ENCODE measurements at places on chromosomes 13 and 19.

DNA sequence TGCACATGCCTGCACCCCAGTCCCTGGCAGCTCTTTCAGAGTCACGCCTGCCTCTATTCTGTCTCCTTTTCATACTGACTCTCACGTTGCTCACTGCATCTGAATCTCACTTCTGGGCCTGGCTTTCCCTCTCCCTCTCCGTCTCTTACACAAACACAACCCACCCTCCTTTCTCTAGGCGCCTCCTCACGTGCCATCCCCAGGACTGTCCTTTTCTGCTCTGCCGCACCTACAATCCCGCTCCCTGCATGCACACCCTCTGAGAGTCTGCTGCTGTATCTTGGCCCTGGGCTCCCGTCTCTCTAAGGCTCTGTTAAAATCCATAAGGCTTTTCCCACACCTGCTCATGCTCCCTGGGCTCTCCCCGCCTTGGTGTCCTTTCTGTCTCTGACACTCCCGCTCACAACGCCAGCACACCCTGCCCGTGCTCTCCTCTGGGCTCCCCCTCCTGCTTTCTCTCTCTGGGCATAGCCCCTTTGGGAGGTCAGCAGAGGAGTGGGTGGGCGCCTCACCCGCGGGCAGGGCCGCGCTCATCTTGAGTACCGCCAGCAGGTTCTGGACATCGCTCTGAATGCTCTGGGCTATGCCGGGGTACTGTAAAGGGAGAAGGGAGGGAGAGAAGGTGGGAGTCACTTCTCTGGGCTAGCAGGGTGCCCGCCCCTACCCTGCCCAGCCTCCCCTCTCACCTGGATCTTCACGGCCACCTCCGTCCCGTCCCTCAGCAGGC lies 12.7 kb upstream of the NUMBL start:
- no peak for DNase-seq

GRCh38 chr13:113220877-113221276 lies 11.5 kb downstream of the CUL4A start:
- no peak for DNase-seq

GRCh38 chr19:8034178-8034525 lies 18.4 kb upstream of the CCL25 start:
- no peak for DNase-seq

DNA sequence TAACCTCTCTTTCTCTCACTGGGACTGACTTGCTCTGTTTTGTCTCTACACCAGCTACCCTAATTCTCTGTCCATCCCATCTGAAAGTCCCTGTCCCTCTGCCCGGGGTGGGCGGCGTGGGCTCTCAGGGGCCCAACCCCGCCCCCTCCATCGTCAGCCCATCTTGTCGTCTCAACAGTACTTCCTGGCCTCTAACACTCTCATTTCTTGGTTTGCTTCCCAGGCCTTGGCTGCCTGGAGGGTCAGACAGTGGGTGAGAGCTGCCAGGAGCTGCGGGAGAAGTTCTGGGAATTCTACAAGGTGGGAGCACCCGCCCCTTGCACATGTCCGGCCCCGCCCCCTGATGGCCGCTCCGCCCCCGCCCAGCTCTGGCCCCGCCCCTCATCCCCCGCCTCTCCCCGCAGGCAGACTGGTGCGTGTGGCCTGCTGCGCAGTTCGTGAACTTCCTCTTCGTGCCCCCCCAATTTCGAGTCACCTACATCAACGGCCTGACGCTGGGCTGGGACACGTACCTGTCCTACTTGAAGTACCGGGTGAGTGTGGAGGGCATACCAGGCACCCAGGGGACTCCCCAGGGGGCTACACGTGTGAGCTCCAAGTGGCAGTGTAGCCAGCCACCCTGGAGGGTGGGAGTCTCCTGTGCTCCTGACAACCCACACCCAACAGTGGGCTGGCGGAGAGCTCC lies 1.7 kb downstream of the MPV17L2 start:
- no peak for DNase-seq

DNA sequence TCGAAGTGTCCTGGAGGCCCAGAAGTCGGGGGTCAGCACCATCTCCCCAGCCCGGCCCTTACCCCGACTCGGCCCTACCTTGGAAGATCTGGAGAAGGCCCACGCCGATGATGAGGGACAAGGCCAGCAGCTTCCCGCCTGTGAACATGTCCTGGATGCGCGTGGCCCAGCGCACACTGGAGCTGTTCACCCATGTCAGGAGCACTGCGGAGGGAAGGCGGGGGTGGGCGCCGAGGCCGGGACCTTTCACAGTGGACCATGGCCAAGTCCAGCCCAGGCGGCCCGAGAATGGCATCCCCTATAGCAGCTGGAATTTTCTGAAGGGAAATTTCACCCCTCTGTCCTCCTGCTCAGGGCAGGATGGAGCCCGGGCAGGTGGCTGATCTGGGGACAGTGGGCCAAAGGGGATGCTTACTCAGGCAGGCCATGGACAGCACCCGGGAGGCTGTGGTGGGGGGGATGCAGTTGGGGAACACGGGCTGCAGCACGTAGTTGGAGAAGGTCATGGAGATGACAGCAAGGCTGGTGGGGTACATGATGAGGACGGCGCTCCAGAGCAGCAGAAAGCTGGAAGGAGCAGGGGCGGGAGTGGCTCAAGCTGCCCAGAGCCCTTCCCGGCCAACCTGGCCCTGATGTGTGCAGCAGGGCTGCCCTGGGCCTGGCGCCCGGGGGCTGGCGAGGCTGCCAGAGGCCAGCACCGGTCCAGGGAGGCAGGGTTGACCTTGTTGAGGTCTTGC lies 13.0 kb downstream of the SLC7A10 start:
- DNase-seq, result no peak

GRCh38 chr19:32012886-32013631 lies 332.4 kb upstream of the ZNF507 start:
- DNase-seq, result no peak

GRCh38 chr13:43861863-43862262 lies 17.7 kb downstream of the CCDC122 start:
- no peak for DNase-seq

DNA sequence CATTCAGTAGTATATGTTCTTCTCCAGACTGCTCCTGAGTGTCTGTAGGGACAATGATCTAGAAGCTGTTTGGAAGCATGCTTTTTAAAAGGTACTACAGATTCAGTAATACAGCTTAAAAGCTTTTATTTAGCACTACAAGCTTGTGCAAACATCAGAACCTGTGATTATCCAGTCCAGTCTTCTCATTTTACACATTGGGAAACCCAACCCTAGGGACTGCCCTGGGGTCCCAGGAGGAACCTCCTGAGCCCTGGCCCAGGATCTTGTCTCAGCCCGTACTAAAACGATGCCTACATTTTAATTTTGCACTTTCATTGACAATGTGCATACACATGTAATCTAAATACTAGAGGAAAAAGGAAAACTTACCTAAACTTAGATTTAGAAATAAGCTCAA lies 12.5 kb downstream of the DOCK9 start:
- DNase-seq, result no peak

GRCh38 chr19:31378404-31378803 lies 29.2 kb upstream of the TSHZ3 start:
- DNase-seq, result no peak

- no peak for DNase-seq
These were observed 25.6 kb downstream of the UBXN6 start for GRCh38 chr19:4431808-4432674.

DNA sequence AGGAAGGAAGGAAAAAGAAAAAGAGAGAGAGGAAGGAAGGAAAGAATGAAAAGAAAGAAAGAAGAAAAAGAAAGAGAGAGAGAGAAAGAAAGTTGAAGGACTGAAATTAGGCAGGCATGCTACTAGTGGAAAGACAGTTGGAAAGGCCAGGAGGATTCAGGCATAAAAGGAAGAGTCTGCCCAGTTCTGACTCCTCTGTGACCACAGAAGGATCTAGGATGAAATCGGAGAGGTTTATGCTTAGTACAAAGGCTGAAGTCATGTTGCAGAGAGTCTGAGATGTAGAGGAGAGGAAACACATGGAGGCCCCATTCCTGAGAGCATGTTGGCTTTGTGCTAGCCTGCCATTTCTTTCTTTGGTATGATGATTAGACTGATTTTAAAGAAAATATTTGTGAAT lies 246.5 kb upstream of the ARGLU1 start:
- no peak for DNase-seq

GRCh38 chr13:95343944-95344343 lies 42.7 kb upstream of the ABCC4 start:
- no peak for DNase-seq

- no peak for DNase-seq
These were observed 1.3 kb downstream of the ALOX5AP start for GRCh38 chr13:30736461-30737320.

DNA sequence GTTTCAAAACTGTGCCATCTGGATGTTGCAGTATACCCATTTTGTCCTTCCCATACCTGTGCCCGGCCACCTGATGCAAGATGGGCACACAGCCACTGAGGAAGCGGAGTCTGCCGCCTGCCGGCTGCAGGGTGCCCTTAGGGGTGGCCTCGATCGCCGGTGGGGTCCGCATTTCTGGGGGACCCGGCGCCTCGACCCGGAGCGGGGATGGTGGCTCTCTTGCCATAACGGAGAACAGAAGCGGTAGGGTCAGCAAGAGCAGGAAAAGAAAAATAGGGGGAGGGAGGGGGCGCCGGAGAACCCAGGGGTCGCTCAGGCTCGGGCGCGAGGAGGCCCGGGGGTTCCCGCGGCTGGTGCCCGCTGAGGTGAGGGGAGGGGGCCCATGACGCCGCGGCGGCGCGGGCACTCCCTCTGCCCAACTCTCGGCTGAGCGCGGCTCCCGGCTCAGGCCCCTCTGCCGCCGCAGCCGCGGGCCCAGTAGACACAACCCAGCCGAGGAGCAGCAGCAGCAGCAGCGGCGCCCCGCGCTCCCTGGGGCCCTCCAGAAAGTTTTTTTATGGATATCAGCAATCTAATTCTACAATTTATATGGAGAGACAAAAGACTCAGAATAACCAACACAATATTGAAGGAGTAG lies 13.8 kb upstream of the CYP4F2 start:
- no peak for DNase-seq

- no peak for DNase-seq
These were observed 120.1 kb upstream of the GPR12 start for GRCh38 chr13:26880735-26881134.

GRCh38 chr13:28542804-28543203 lies 47.9 kb upstream of the FLT1 start:
- DNase-seq, result no peak

GRCh38 chr13:100125946-100126345 lies 37.1 kb downstream of the PCCA start:
- no peak for DNase-seq

DNA sequence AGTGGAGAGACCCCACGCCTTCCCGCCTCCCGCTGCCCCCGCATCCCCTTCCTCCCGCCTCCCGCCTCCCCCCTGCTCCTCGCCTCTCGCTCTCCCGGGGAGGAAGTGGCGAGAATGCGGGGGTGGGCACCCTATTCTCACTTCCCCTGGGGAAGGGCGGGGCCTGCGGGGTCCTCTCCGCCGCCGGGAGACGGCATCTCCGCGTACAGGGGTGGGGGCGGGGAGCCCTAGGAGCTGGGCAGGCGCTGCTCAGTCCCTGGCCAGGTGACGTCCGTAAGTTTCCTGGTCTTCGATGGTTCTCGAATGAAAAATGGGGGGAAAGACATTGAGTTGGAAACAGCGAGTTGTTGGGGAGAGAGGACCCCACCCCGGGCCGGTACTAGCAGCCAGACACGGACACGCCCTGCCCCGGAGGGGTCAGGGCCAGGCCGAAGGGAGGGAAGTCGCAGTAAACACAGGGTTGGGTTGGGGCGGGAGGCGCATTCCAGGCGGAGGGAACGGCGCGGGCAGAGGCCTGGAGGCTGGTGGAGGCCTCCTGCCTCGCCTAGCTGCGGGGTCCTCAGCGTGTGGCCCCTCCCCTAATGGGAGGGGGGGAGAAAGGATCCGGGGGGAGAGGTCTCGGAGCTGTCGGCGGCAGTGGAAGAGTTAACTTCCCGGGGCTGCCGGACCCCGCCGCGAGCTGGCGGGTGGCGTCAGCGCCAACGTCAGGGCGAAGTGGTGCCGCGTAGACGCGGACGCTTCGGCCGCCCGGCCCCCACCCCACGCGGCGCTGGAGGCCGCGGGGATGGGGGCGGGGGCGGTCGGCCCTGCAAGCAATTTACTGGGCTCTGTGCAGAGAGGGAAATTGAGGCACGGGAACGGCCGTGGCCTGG lies 10.4 kb upstream of the JUND start:
- DNase-seq, result peak; percentile 55

DNA sequence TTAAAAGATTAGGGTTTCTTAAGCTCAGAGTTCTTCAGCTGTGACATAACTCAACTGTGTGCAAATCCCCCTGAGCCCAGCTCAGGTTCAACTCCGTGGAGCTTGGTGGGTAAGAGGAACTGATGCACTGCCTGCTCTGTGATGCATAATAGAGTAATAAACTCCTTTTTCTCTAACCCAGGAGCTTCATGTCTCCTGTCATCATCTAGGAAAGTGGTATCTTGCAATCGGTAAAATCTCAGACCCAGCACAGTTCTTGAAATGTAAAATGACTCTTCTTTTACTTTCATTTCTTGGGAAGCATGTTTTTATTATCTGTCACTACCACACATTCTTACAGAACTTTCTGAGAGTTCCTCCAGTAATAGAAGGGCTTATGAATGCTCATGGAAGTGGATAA lies 123.8 kb upstream of the PCDH9 start:
- DNase-seq, result no peak

- no peak for DNase-seq
These were observed at the start of gene SSBP4 for GRCh38 chr19:18419195-18419698. TSS of gene SSBP4 (plus strand) at chr19:18419398. CDS start at chr19:18419649, 251 bp downstream.

DNA sequence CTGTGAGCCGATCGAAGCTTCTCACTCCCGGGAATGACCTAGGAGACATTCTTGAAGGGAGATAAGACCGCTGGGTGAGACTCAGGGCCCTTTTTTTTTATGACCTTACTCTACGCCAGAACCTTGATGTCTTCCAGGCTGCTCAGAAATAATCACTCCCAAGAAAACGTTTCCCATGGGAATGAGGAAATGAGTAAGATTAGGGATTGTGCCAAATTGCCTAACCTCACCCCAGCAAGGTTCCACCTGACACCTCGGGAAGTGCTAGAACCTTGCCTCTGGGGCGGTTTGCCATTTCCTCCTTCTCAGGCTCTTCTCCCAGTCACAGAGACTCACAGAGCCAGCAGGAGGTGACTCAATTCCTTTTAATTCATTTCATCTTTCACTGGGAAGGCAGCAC lies 2.3 kb downstream of the SLC46A3 start:
- no peak for DNase-seq

GRCh38 chr13:75395066-75395465 lies 86.9 kb downstream of the TBC1D4 start:
- DNase-seq, result no peak

- no peak for DNase-seq
These were observed 6.0 kb upstream of the CCNP start for GRCh38 chr19:40232479-40232878.

- DNase-seq, result no peak
These were observed 38.1 kb downstream of the PPP2R1A start for GRCh38 chr19:52227980-52228379.

Data from stimulated activated CD8-positive, alpha-beta memory T cell treated with anti-CD3 and anti-CD28 coated beads, Interleukin-7, amount 100 ng/mL, for 1 hour (primary cell).